ENCODE measurements at places on chromosomes 11 and 22.

GRCh38 chr11:61281581-61282250 lies 13.4 kb downstream of the VWCE start:
- DNase-seq, result no peak

DNA sequence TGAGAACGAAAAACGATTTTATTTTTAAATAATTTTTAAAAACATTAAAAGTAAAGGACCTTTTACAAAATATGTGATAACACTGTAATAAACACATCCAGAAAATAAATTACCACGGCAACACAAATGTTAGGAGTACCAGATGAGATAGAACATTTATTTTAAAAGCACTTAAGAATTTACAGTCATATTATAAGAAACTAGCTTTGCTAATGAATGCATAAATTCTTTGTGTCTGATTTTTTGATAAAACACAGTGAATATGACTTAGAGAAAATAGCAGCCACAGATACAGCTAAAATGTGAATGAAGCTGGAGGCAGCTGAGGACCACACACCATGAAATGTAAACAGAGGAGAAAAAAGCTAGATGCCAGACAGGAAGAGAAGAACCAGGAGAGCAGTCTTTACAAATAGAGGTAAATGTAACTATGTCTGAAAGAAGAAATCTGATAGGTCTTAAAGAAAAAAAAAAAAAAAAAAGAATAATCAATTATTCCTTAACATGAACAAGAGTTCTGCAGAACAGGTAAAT lies 14.6 kb downstream of the CCDC34 start:
- DNase-seq, result peak; percentile 94

DNA sequence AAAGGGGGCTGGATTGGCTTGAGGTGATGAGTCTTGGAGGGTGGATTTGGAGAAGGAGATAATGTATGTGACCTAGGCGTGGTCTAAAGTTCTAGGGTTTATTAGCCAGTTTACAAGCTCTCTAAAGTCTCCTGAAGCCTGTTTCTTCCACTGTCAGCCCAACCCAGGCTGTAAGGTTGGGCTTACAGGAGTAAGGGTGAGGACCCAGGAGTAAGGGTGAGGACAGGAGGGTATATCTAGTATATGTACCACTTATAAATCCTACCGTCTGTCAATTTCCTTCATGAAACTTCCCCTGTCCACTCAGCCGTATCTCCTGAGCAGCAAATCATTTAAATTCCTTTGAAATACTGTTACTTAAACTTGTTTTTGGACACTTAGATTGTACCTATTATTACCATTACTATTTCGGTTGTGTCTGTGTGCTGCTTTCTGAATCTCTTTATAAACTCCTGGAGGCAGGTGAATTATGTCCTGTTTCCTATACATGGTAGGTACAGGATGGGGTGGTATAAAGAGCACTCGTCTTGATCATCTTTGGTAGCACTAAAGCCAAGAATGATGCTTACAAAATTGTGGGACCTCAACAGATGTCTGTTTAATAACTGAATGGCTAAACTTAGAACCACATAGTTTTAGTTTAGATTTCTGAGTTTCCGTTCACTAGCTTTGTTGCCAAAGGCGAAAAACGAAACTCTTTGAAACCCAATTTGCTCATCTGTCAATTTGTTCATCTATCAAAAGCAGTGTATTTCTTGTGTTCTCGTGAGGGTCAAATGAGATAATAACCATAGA lies 192.0 kb downstream of the GRIK4 start:
- DNase-seq, result no peak

GRCh38 chr11:60183591-60184205 lies 815 bp upstream of the MS4A6A start:
- no peak for DNase-seq

- no peak for DNase-seq
These were observed 5.6 kb downstream of the STARD10 start for GRCh38 chr11:72788241-72788640.

- no peak for DNase-seq
These were observed 1.5 kb upstream of the SIK3 start for GRCh38 chr11:117099696-117100095.

DNA sequence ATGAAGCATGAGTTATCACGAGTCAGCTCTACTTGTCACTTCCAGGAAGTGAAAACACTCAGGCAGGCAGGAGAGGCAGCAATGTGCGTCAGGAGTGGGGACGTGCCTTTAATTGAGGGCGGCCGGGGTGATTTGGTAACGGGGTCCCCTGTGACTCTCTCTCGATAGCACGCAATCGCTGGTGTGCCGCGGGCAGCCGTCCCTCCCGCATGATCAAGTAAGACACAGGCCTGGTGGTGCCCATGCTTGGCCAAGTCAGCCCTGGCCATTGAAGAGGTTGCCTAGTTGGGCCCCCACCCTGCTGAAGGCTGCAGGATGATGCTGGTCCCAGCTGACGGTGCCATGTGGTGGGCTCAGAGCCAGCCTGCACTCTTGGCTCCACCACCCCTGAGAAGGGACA lies 29.7 kb downstream of the CACNG2 start:
- DNase-seq, result no peak

Measured in NCI-H1092 treated with DMSO at 0.1 percent for 48 hours (cell line).